T-cell (primary cell): ENCODE measurements at places on chromosomes 7 and 10.

DNA sequence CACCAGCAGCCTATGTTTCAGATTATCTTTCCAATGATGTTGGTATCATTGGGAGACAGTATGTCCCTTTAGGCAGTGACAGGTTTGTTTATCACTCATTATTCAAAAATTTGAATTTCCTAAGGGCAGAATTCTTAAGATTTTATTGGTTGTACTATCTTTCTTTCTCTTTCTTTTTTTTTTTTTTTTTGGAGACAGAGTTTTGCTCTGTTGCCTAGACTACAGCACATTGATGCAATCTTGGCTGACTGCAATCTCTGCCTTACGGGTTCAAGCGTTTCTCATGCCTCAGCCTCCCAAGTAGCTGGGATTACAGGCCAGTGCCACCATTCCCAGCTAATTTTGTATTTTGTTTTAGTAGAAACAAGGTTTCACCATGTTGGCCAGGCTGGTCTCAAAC is 111.2 kb downstream of the PON1 start:
- H3K36me3 ChIP-seq = no peaks in the 10 kb centered on the region
- H3K27me3 ChIP-seq = no peaks in the 10 kb centered on the region
- H3K4me1 ChIP-seq = no peaks in the 10 kb centered on the region
- DNase-seq = no peak

DNA sequence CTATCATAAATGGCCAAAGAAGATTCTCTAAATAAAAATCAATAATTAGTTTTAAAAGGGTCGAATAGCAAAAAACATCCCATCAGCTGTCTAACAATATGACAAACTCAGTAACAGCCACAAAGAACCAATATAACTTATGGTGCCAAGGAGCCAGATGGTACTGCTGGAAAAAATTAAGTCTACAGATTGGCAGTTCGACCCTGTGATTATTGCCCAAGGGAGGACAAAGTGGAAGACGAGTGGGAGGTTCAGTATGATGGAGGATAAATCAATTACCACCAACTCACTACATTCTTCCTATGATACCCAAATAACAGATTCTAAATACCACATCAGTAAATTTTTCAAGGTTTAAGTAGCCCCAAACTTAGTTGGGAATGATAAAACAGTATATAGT is 49.0 kb downstream of the SKAP2 start:
- no peak overlapping the region for H3K27ac ChIP-seq
- no peak overlapping the region for H3K4me3 ChIP-seq
- H3K36me3 ChIP-seq = no peaks in the 10 kb centered on the region
- no peaks in the 10 kb centered on the region for H3K27me3 ChIP-seq
- H3K4me1 ChIP-seq = no peaks in the 10 kb centered on the region

GRCh38 chr10:116029826-116030225 is 243.2 kb downstream of the GFRA1 start:
- no peak overlapping the region for H3K4me3 ChIP-seq
- no peaks in the 10 kb centered on the region for H3K36me3 ChIP-seq
- H3K27me3 ChIP-seq = no peaks in the 10 kb centered on the region
- DNase-seq = no peak
- H3K4me1 ChIP-seq = no peaks in the 10 kb centered on the region

GRCh38 chr7:91462316-91462715 is 198.1 kb downstream of the FZD1 start:
- no peak overlapping the region for H3K4me3 ChIP-seq
- no peaks in the 10 kb centered on the region for H3K36me3 ChIP-seq
- no peaks in the 10 kb centered on the region for H3K27me3 ChIP-seq
- H3K27ac ChIP-seq = no peak overlapping the region
- DNase-seq = no peak
- no peaks in the 10 kb centered on the region for H3K4me1 ChIP-seq

GRCh38 chr7:132055336-132056120 is 499.1 kb upstream of the PODXL start:
- H3K27me3 ChIP-seq = no peaks in the 10 kb centered on the region
- DNase-seq = no peak
- no peaks in the 10 kb centered on the region for H3K4me1 ChIP-seq
- no peaks in the 10 kb centered on the region for H3K36me3 ChIP-seq

GRCh38 chr10:19209319-19209718 is 160.7 kb downstream of the MALRD1 start:
- no peaks in the 10 kb centered on the region for H3K27me3 ChIP-seq
- H3K4me1 ChIP-seq = no peaks in the 10 kb centered on the region
- no peak overlapping the region for H3K4me3 ChIP-seq
- H3K27ac ChIP-seq = no peak overlapping the region
- no peak for DNase-seq

DNA sequence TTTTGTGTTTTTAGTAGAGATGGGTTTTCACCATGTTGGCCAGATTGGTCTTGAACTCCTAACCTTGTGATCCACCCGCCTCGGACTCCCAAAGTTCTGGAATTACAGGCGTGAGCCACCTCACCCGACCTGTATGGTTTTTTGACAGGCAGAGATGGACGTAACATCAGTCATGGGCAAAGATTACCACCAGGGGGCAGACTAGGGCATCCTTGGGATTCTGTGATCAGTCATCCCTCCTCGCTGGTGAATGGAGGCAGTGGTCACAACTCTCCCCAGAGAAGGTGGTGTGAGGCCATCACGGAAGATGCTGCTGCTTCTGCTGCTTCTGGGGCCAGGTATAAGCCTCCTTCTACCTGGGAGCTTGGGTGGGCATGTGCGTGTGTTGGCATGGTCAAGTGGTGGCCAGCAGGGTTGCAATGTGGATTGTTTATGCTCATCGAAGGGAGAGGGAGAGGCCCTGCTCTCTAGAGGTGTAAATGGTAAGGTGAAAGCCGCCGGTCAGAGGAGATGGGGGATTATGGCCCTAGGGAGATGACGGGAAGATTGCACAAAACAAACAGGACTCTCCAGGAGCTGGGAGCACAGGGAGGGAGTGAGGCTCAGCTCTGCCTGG is 122.7 kb upstream of the PRSS1 start:
- no peaks in the 10 kb centered on the region for H3K4me1 ChIP-seq
- H3K4me3 ChIP-seq = no peak overlapping the region
- no peaks in the 10 kb centered on the region for H3K27me3 ChIP-seq
- no peak overlapping the region for H3K27ac ChIP-seq

GRCh38 chr10:131168238-131168875 is 143.2 kb downstream of the TCERG1L start:
- H3K27ac ChIP-seq = no peak overlapping the region
- no peaks in the 10 kb centered on the region for H3K4me1 ChIP-seq
- H3K4me3 ChIP-seq = no peak overlapping the region
- peaks cover 16% of the 10 kb centered on the region for H3K27me3 ChIP-seq

DNA sequence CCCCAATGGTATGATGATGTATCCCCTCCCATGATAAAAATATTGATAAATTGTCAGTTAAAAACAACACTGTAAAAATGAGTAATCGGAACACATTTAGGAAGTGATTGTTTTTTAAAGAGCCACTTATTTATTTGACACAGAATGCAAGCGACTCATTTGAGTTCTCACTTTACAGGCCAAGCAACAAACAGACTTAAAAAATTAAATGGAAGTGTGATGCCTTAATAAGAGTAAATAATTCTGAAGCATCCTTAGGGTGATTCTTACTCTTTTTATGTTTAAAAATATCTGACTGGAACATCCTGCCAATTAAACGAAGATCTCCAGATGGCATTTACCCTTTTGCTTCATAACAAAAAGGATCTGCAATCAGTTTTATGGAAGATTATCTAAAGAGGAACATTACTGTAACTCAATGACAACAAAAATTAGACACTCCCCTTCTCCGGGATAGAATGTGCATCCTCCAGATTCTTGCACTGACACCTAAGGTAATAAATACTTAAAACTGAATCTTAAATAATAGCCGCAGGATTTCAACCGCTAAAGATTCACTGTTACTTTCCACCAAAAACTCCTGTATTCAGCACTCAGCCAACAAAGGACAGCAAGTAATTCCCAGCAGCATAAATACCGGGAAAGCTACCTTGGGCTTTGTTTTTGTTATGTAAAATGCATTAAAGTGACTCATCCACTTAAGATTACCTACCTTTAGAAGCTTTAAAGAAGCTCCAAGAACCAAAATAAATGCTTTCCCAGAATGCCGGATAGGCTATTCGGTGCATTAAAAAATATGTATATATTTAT is 1.7 kb downstream of the CACNA2D1 start:
- no peak for DNase-seq
- peaks cover 28% of the 10 kb centered on the region for H3K27me3 ChIP-seq
- H3K4me3 ChIP-seq = no peak overlapping the region
- H3K36me3 ChIP-seq = no peaks in the 10 kb centered on the region
- no peak overlapping the region for H3K27ac ChIP-seq
- H3K4me1 ChIP-seq = peaks cover 5% of the 10 kb centered on the region

GRCh38 chr7:81811956-81812865 is 42.4 kb upstream of the HGF start:
- H3K36me3 ChIP-seq = no peaks in the 10 kb centered on the region
- no peaks in the 10 kb centered on the region for H3K27me3 ChIP-seq
- DNase-seq = no peak
- H3K4me3 ChIP-seq = no peak overlapping the region
